ENCODE measurements at places on chromosomes 7 and 10.

GRCh38 chr7:47482013-47482875, 99.7 kb downstream of the TNS3 start:
- DNase-seq: no peak

DNA sequence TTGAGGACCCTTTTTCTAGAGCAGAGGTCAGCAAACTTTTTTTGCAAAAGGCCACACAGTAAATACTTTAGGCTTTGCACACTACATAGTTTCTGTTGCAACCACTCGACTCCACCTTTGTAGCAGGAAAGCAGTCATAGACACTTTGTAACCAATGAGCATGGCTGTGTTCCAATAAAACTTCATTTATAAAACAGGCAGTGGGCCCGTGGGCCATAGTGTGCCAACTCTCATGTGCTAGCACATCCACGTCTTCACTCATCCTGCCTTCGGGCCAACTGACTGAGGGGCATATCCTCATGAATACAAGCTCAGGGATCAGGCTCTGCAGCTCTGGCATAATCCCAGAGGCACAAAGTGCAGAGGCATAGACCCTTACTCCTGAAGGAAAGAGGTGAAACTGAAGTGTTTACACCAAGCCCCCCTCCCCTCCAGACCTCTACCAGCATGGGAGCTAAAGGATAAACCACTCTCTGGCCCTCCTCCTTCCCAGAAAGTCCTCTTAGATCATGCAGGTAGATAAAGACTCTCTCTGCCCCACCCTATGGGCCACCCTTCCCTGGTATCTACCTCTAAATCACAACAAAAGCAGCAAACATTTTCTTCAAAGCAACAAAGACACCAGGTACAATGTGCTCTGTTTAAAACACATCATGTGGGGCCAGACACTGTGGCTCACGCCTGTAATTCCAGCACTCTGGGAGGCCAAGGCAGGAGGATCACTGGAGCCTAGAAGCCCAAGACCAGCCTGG, 71.0 kb downstream of the DLG5 start:
- DNase-seq: no peak

DNA sequence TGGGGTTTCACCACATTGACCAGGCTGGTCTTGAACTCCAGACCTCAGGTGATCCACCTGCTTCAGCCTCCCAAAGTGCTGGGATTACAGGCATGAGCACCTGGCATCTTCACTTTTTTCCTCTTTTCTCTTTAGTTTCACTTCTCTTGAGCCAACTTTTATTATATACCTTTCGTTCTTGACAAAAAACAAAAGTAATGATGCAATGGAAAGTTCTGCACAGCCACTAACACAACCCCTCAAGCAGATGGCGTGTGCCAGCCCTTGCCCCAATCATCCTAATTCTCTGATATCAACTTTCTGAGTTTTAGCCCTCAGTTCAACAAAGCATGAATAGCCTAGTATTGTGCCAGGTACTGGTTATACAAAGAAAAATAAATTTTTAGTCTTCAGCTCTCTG, 223.6 kb downstream of the CHCHD3 start:
- DNase-seq: no peak

GRCh38 chr10:693506-693905, 4.0 kb upstream of the DIP2C start:
- DNase-seq: no peak

DNA sequence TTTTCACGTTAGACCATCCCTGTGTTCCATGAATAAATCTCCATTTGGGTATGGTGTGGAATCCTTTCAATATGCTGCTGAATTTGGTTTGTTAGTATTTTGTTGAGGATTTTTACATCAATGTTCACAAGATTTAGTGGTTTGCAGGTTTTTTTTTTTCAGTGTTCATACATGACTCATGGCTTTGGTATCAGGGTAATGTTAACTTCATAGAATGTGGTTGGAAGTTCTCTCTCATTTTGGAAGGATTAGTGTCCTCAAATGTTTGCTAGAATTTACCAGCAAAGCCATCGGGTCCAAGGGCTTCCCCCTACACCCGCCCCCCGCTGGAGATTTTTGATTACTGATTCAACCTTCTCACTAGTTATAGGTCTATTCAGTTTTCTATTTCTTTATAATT, 398.0 kb downstream of the NXPH1 start:
- DNase-seq: no peak

DNA sequence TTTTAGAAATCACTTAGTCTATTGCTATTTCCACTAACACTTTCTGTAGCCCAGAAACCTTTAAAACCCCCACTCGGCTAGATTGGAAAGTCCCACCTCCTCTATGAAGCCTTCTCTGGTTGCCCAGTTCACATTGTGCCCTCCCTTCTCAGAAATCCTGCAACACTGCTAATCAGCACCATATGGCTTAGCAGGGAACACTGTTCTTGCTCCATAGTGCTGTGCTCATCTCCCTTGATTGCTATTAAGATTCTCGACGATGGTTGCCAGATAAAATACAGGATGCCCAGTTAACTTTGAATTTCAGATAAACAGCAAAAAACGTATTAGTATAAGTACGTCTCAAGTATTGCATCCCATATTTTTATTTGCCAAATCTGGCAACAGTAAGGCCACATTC, 40.1 kb upstream of the XPNPEP1 start:
- no peak for DNase-seq

- no peak for DNase-seq
Measured at GRCh38 chr7:55526329-55526728, 46.0 kb downstream of the VOPP1 start.

- DNase-seq: no peak
Measured at GRCh38 chr7:55342216-55342871, 22.8 kb upstream of the LANCL2 start.

DNA sequence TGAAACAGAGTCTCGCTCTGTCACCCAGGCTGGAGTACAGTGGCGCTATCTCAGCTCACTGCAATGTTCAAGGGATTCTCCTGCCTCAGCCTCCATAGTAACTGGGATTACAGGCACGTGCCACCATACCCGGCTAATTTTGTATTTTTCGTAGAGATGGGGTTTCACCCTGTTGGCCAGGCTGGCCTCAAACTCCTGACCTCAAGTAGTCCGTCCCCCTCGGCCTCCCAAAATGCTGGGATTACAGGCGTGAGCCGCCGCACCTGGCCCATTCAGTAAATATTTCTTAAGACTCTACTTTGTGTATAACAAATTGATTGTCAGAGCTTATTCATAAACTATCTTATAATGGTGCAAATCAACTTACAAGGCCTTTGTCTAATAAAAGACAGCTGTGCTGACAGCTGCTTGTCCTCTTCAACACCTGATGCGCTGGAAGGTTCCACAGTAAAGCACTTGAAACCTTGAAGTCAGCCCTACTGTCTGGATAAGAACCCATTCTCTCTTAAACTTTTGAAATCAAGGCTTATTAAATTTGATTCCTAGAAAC, 14.7 kb downstream of the ECHDC3 start:
- DNase-seq: no peak

- no peak for DNase-seq
Measured at GRCh38 chr10:84499846-84500245, 171.5 kb downstream of the CCSER2 start.

- no peak for DNase-seq
Measured at GRCh38 chr7:105985672-105986215, 22.7 kb downstream of the CDHR3 start.

GRCh38 chr10:113232928-113233511, 283.0 kb downstream of the TCF7L2 start:
- DNase-seq: no peak

- DNase-seq: peak; percentile 60
Measured at GRCh38 chr10:3090914-3091787, 23.8 kb downstream of the PFKP start.

- no peak for DNase-seq
Measured at GRCh38 chr7:99098824-99099498, 44.9 kb downstream of the SMURF1 start.

GRCh38 chr7:5634107-5634950, 147.1 kb downstream of the RNF216 start:
- DNase-seq: peak; percentile 71

- DNase-seq: no peak
Measured at GRCh38 chr7:22671177-22671879, 55.7 kb upstream of the IL6 start.

DNA sequence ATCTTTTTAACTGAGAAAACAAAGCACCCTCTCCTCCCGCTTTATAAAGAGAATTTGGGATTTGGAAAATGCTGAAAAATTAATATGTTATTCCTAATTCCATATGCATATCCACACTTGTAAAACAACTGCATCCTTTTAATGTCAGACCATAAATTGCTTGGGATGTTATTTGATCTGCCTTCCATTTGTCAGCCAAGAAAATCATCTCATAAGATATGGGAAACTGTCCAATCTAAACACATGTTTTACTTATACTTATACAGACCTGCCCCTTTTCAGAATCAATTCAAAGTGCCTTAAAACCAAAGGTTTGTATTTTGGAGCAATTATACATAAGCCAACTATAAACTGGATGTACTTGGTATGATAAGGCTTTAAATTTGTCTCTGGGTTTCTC, 595.5 kb upstream of the PFKP start:
- DNase-seq: no peak

DNA sequence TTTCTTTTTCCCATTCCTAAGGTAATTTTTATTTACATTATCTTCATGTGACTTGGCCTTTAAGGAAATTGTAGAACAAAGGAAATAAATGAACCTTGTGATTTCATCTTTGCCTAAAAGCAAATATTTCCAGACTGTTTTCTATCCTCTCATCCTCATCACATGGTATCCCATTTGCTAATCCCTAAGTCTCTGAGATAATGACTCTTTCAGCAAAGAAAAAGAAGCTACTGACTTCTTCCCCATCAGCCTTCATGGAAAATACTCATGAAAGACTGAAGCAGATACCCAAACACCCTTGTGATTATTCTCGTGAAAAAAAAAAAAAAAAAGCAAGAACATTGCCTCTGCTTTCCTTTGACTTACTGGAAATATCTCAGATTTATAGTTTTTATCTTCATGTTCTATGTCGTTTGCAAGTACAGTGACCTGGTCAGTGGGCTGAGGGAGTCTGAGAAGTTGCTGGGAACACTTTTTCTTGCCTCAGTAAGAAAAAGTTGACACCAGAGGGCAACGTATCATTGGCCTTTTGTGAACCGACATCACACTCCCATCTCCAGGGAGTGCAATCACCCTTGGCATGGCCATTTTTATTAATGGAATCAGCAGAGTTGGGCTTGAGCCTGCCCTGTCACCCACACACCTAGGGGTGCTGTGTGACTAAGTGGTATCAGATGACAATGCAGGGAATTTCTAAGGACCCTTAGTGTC, 246.0 kb upstream of the KMT2E start:
- no peak for DNase-seq

- DNase-seq: no peak
Measured at GRCh38 chr10:100890141-100890672, 22.6 kb upstream of the SLF2 start.

GRCh38 chr7:139714163-139714901, 63.5 kb downstream of the HIPK2 start:
- peak; percentile 66 for DNase-seq

DNA sequence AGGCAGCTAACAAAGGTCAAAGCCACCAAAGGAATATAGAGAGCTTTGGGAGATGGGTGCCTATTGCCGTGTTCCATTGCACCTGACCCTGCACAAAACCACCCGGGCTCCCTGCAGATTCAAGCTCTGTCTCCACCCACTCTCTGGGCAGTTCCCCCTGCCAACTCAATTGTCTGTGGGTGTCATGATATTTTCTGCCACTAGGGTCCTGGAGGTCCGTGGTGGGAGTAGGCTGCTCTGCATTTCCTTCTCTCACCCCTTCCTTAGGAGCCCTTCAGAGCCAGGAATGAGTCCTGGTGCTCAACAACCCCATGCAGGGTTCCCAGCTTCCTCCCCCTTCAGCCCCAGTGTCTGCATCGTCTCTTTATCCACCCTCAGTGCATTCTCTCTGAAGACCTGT, 34.1 kb downstream of the PNLIPRP2 start:
- DNase-seq: no peak

- DNase-seq: no peak
Measured at GRCh38 chr10:48576501-48576900, 28.4 kb downstream of the ARHGAP22 start.

- no peak for DNase-seq
Measured at GRCh38 chr10:101956898-101957297, 99.1 kb downstream of the ARMH3 start.

GRCh38 chr7:98855610-98856422, 14.0 kb downstream of the TMEM130 start:
- no peak for DNase-seq

GRCh38 chr7:84998665-84999064, 188.2 kb downstream of the SEMA3D start:
- DNase-seq: no peak

DNA sequence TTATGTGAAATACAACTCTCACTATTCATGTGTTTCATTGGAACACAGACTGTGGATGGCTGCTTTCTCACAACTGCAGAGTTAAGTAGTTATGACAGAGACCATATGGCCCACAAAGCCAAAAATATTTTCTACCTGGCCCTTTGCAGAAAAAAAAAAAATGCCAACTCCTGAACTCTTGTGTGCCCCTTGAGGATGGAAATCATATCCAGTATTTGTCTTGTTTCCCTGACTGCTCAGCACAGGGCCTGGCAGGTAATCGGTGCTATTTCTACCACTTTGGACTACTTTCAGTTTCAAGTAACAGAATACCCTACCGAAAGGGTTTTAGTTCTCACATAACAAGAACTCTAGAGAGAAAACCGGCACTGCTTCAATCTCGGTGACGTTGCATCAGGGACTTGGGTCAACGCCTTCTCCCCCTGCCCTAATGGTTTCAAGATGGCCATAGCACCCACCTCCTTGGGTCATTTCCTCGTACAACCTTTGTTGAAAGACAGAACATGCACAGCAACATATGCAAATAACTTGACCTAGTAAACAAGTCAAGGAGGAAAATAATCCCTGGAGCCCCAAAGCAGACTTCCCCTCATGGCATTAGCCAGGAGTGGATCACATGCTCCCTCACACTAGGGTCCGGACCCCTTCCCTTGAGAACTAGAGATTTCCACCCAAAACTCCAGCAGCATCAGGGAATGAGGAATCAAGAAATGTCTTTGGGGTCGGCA, 11.8 kb upstream of the GPNMB start:
- no peak for DNase-seq

- no peak for DNase-seq
Measured at GRCh38 chr7:19069842-19070241, 47.6 kb downstream of the TWIST1 start.

DNA sequence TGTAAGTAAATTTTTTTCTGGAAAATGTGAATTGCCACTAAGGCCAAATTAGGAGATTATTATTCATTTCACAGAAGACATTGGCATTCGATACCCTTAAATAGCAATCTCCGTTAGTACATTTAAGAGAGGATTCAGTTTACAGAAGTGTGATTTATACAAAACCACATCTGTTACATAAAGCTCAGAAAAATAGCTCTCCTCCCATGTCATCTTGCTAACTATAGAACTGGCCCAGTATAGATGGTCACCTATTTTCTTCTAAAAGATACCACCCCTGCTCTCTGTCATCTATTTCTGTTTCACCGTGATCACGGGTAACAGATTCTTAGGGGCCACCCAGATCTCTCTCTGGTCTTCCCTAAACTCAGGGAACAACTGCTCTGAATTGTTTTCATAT, 119.1 kb downstream of the HIP1 start:
- no peak for DNase-seq

- no peak for DNase-seq
Measured at GRCh38 chr10:24848195-24848594, 104.2 kb downstream of the PRTFDC1 start.

Data from left ventricle myocardium inferior (tissue), 1 donor.